ENCODE measurements at places on chromosomes 16 and 17. TPM values are rescaled to one million over a fixed set of nuclear protein-coding genes. Genes with fewer than 3 reads are reported as not detected.

KCNAB3 gene
- total RNA-seq = 0.51 TPM

PTX4 gene
- total RNA-seq = not detected

TNP2 gene
- total RNA-seq = not detected

AOC2 gene
- 0.60 TPM for total RNA-seq

GPR139 gene
- total RNA-seq = not detected

TERB1 gene
- not detected for total RNA-seq

TNFRSF12A gene
- total RNA-seq = 91.1 TPM

NPIPB13 gene
- total RNA-seq = 3.3 TPM

ITPRIPL2 gene
- total RNA-seq = 29.0 TPM

HEATR9 gene
- not detected for total RNA-seq

KRTAP16-1 gene
- total RNA-seq = not detected

TSEN54 gene
- 20.0 TPM for total RNA-seq

CCL23 gene
- total RNA-seq = 1.3 TPM

ZPBP2 gene
- total RNA-seq = not detected

CACNG3 gene
- total RNA-seq = not detected

MRPS7 gene
- 24.1 TPM for total RNA-seq

Measured in pancreas (tissue), 10 donors.